ENCODE measurements at places on chromosomes 6 and 20. TPM values are rescaled to one million over a fixed set of nuclear protein-coding genes. Genes with fewer than 3 reads are reported as not detected.
A peak's percentile ranks its signal among the peaks of the same experiment; 100 is the strongest.

- H3K4me3 ChIP-seq = peak overlapping the region; percentile 88
- no peaks in the 10 kb centered on the region for H3K36me3 ChIP-seq
- no peak overlapping the region for H3K27ac ChIP-seq
- no peaks in the 10 kb centered on the region for H3K4me1 ChIP-seq
- DNase-seq = no peak
These were observed 763 bp downstream of the ZKSCAN8 start for GRCh38 chr6:28142446-28142845.

DNA sequence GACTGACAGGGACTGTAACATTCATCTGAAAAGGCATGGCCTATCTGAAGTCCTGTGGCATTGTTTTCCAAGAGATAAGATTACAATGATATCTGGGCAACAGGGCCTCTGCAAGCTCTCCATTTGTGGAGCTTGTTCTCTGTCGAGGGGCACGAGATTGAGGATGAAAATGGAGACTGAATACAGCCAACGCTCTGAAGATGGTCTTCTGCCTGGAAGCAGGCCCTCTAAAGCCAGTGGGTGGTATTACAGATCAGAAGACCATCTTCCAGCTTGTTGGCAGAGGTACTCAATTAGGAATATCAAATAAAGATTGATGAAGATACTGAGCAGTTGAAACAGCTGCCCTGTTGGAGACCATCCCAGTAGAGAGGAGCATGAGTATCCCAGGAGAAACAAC lies 288.2 kb downstream of the CENPW start:
- H3K27me3 ChIP-seq = no peaks in the 10 kb centered on the region
- H3K27ac ChIP-seq = no peak overlapping the region
- no peaks in the 10 kb centered on the region for H3K4me1 ChIP-seq
- H3K36me3 ChIP-seq = no peaks in the 10 kb centered on the region
- no peak overlapping the region for H3K4me3 ChIP-seq
- no peak for DNase-seq

- H3K4me1 ChIP-seq = no peaks in the 10 kb centered on the region
- DNase-seq = no peak
- no peaks in the 10 kb centered on the region for H3K36me3 ChIP-seq
- no peak overlapping the region for H3K4me3 ChIP-seq
These were observed 107.4 kb downstream of the SULF2 start for GRCh38 chr20:47677635-47678453.

DNA sequence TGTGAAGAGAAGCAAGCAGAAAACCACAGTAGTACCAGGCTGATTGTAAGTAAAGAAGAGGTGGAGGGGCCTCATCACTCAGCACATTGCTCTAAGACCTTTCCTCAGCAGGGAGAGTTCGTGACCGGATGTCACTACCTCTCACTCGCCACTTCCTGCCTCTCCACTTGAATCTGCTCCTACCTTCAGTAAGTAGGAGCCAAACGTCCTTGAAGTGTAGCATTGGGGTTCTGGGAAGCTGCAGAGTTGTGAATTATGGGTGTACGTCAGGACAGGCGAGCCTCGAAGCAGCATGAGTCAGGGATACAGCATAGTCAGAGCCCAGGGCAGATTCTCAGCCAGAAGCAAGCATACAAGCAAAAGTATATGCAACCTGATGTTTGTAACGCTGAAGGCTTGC lies 224.9 kb downstream of the PHACTR1 start:
- no peak overlapping the region for H3K27ac ChIP-seq
- no peaks in the 10 kb centered on the region for H3K36me3 ChIP-seq
- H3K4me1 ChIP-seq = no peaks in the 10 kb centered on the region
- H3K4me3 ChIP-seq = no peak overlapping the region
- DNase-seq = no peak

- no peak overlapping the region for H3K4me3 ChIP-seq
- no peak overlapping the region for H3K27ac ChIP-seq
- no peaks in the 10 kb centered on the region for H3K27me3 ChIP-seq
- DNase-seq = no peak
- no peaks in the 10 kb centered on the region for H3K4me1 ChIP-seq
These were observed 48.6 kb downstream of the RALGAPA2 start for GRCh38 chr20:20663841-20664240.

DNA sequence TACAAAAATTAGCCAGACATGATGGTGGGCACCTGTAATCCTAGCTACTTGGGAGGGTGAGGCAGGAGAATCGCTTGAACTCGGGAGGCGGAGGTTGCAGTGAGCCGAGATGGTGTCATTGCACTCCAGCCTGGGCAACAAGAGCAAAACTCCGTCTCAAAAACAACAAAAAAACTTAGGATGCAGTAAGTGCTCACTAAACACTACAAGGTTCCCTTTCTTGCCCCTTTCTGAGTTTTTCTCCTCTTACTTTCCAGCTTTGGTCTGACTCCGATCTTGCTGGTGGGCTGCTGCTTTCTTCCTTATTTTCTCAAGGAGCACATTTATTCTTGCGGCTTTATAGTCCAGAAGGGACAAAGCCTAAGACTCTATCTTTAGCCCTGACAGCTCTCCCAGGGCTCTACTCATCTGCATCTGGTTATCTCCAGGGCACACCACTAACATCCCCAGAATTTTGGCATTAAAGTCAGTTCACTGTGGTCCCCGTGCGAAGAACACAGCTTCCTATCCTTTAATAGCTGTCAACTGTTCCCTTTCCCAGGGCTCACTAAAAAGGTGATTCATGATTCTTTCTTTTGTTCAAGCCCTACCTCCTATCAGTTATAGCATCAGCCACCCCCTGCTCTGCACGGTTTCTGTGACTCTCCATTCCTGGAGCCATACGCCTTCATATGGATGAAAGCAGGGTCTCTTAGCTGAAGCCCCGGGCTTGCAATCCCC lies 17.1 kb upstream of the RPN2 start:
- H3K4me1 ChIP-seq = no peaks in the 10 kb centered on the region
- no peak overlapping the region for H3K4me3 ChIP-seq
- no peak for DNase-seq
- no peaks in the 10 kb centered on the region for H3K27me3 ChIP-seq
- H3K36me3 ChIP-seq = no peaks in the 10 kb centered on the region

SMOC2 gene
- total RNA-seq = 203 TPM

DNA sequence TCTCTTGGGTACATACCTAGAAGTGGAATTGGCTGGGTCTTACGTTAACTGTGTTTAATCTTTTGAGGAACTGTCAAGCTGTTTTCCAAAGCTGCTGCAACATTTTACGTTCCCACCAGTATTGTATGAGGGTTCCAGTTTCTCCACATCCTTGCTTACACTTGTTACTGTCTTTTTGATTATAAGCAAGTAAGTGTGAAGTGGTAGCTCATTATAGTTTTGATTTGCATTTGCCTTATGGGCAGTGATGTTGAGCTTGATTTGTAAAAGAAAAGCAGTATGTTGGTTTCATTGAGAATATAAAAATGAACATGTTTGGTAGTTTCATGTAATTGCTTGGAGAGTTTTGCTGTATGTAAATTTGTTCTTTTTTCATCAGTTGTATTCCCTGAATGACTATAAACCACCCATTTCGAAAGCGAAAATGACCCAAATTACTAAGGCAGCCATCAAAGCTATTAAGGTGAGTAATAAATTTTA lies 40.4 kb downstream of the SCAF8 start:
- H3K27me3 ChIP-seq = no peaks in the 10 kb centered on the region
- H3K27ac ChIP-seq = no peak overlapping the region
- H3K36me3 ChIP-seq = no peaks in the 10 kb centered on the region
- no peaks in the 10 kb centered on the region for H3K4me1 ChIP-seq
- H3K4me3 ChIP-seq = no peak overlapping the region
- DNase-seq = no peak

- no peak overlapping the region for H3K27ac ChIP-seq
- H3K27me3 ChIP-seq = no peaks in the 10 kb centered on the region
- no peaks in the 10 kb centered on the region for H3K4me1 ChIP-seq
- H3K36me3 ChIP-seq = no peaks in the 10 kb centered on the region
These were observed 3.1 kb upstream of the LAMA5 start for GRCh38 chr20:62370115-62370806.

SAMD10 gene
- total RNA-seq = 4.1 TPM

GRCh38 chr6:162463576-162463975 lies 264.0 kb downstream of the PRKN start:
- H3K27ac ChIP-seq = no peak overlapping the region
- H3K27me3 ChIP-seq = no peaks in the 10 kb centered on the region
- DNase-seq = no peak
- H3K4me1 ChIP-seq = no peaks in the 10 kb centered on the region
- H3K4me3 ChIP-seq = no peak overlapping the region

DNA sequence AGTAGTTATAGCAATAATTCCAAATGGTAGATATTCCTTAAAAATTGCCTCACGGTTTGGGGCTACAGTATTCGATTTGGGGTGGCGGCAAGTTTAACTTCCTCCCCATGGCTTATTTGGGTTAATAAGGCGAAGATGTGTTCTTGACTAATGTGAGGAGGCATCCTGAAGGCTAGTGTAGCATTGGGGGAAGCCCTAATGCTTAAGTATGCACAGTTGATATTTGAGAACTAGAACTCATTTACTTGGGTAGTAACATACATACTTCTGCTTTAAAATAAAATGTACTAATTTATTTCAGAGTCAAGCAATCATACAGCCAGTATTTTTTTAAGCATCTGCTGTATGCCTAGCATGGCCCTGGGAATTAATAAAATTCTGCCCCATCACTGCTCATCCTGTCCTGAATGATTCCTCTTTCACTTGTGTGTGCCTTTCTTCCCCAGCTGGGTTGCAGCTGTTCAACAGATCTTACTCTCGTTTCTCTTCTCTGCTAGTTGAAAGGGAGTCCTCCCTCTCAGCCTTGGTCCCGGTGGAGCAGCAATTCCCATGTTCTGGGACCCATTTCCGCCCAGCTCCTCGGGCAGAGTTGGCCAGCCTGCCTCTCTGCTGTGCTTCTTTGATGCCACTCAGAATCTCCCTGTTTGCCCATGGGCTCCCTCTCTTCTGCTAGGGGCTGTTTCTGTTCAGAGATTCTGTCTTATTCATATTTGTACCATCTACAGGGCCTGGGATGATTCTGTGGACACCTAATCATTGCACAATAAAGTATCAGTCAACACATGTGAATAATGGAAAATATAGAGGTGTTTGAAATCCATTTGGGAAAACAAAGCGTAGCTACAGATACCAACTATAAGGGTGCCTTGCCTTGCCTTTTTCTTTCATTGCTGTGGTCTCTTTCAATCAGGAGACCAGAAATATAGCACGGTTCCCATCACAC lies 104.8 kb downstream of the ARID1B start:
- no peak overlapping the region for H3K4me3 ChIP-seq
- no peaks in the 10 kb centered on the region for H3K36me3 ChIP-seq
- no peak for DNase-seq
- H3K4me1 ChIP-seq = no peaks in the 10 kb centered on the region
- no peak overlapping the region for H3K27ac ChIP-seq

- H3K36me3 ChIP-seq = no peaks in the 10 kb centered on the region
- DNase-seq = no peak
- H3K4me1 ChIP-seq = no peaks in the 10 kb centered on the region
- H3K27me3 ChIP-seq = no peaks in the 10 kb centered on the region
- no peak overlapping the region for H3K4me3 ChIP-seq
These were observed 56.6 kb downstream of the SH3BGRL2 start for GRCh38 chr6:79687759-79688158.

- H3K27ac ChIP-seq = no peak overlapping the region
- no peaks in the 10 kb centered on the region for H3K27me3 ChIP-seq
- H3K4me3 ChIP-seq = no peak overlapping the region
- DNase-seq = no peak
- H3K4me1 ChIP-seq = no peaks in the 10 kb centered on the region
These were observed 387.9 kb downstream of the LMBRD1 start for GRCh38 chr6:69408886-69409285.

NOTCH4 gene
- 35.2 TPM for total RNA-seq

DNA sequence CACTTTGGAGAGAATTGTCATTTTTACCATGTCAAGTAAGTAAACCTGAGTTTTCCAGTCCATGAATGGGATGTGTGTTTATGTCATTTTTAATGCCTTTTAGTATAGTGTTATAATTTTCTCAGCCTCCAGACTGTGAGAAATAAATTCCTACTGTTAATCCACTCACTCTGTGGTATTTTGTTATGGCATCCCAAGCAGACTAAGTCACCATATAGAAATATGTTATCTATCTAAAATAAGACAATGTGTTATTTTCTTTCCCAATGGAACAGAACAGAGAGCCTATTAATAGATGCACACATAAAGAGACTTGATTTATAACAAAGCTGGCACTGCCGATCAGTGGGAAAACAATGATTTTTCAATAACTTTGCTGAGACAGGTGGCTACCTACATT lies 70.2 kb upstream of the SLC4A11 start:
- H3K27me3 ChIP-seq = no peaks in the 10 kb centered on the region
- no peak overlapping the region for H3K27ac ChIP-seq
- peaks cover 12% of the 10 kb centered on the region for H3K36me3 ChIP-seq
- no peaks in the 10 kb centered on the region for H3K4me1 ChIP-seq
- H3K4me3 ChIP-seq = no peak overlapping the region

GPR6 gene
- not detected for total RNA-seq

- no peak for DNase-seq
- H3K4me1 ChIP-seq = peaks cover 2% of the 10 kb centered on the region
- H3K36me3 ChIP-seq = no peaks in the 10 kb centered on the region
- H3K4me3 ChIP-seq = no peak overlapping the region
- no peaks in the 10 kb centered on the region for H3K27me3 ChIP-seq
These were observed 296.3 kb downstream of the QKI start for GRCh38 chr6:163710532-163711470.

GRCh38 chr6:89843070-89843469 lies 13.4 kb downstream of the CASP8AP2 start:
- peaks cover 9% of the 10 kb centered on the region for H3K4me1 ChIP-seq
- no peak overlapping the region for H3K4me3 ChIP-seq
- H3K27ac ChIP-seq = no peak overlapping the region
- no peaks in the 10 kb centered on the region for H3K27me3 ChIP-seq

- no peak for DNase-seq
- H3K27me3 ChIP-seq = no peaks in the 10 kb centered on the region
- H3K27ac ChIP-seq = no peak overlapping the region
- H3K4me1 ChIP-seq = peaks cover 1% of the 10 kb centered on the region
- H3K36me3 ChIP-seq = no peaks in the 10 kb centered on the region
These were observed 1.2 kb downstream of the ANKRD6 start for GRCh38 chr6:89434150-89434499.

DLK2 gene
- total RNA-seq = not detected

PRR18 gene
- total RNA-seq = not detected

NSFL1C gene
- 71.3 TPM for total RNA-seq

CTCFL gene
- not detected for total RNA-seq

DNA sequence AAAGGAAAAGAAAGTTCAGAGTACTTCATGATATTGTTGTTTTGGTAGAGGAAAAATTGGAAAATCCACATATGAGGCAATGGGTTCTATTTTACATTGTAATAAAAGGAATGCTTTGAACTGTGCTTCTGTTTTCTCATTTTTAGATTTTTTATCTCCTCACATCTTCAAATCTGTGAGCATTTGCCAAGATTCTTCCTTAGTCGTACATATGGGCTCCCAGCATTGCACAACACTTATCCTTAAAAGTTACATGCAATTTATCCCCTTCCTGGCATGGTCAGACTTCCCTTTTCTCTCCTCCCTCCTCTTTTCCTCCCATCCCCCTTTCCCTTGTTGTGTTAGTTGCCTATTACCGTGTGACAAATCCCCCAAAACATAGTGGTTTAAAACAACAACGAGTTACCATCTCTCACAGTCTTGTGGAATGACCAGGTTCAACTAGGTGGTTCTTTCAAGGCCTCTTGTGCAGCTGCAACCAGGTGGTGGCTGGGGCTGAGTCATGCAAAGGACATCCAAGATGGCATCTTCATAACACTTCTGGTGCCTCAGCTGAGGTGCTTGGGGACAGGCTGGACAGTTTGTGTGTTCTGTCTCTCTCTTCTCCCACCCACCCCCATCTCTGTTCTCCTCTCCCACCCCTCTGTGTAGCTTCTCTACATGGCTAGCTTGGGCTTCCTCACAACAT lies 68.7 kb downstream of the TXNDC5 start:
- H3K4me1 ChIP-seq = no peaks in the 10 kb centered on the region
- H3K27ac ChIP-seq = no peak overlapping the region
- no peaks in the 10 kb centered on the region for H3K36me3 ChIP-seq
- H3K4me3 ChIP-seq = no peak overlapping the region
- DNase-seq = no peak

All from aorta (tissue), 5 donors.